ENCODE measurements at places on chromosomes 16 and 17.

DNA sequence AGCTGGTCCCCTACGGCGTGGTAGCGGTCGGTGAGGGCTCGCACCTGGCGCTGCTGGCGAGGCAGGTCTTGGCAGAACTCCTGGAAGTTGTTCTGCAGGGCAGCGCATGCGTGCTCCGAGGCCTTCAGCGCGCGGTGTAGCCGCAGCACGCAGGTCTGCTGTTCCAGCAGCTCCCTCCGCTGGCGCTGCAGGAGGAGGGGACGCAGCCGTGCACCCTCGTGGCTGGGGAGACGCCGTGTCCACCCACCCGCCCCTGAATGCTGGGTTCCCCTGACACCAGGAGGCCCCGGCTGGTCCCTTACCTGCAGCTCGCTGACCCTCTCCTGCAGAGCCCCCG lies 12.2 kb downstream of the EVPL start:
- no peak for DNase-seq

DNA sequence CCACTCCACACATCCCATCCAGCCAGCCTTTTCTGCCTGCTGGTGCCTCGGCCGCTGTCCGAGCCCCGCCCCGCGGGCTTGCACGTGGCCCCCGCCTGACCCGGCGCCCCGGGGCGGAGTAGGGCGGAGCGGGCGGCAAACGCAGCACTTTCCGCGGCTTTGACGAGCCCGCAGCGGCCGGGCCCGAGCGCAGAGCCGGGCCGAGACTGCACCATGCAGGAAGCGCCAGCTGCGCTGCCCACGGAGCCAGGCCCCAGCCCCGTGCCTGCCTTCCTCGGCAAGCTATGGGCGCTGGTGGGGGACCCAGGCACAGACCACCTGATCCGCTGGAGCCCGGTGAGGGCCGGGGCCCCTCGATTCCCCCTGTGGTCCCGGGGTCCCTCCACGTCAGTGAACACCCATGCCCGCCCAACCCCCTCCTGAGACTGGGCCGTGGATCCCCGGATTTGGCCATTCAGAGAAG lies at the start of gene HSF4:
HSF4 (plus strand) TSS at position 147 of the 463 bp plus-strand sequence; CDS start at position 214, 67 bp downstream.
- DNase-seq = peak; percentile 78

- DNase-seq = peak; percentile 46
Observed at GRCh38 chr16:81786321-81786720, 7.2 kb downstream of the PLCG2 start.

GRCh38 chr17:79669861-79670260 lies 59.0 kb upstream of the RBFOX3 start:
- no peak for DNase-seq

DNA sequence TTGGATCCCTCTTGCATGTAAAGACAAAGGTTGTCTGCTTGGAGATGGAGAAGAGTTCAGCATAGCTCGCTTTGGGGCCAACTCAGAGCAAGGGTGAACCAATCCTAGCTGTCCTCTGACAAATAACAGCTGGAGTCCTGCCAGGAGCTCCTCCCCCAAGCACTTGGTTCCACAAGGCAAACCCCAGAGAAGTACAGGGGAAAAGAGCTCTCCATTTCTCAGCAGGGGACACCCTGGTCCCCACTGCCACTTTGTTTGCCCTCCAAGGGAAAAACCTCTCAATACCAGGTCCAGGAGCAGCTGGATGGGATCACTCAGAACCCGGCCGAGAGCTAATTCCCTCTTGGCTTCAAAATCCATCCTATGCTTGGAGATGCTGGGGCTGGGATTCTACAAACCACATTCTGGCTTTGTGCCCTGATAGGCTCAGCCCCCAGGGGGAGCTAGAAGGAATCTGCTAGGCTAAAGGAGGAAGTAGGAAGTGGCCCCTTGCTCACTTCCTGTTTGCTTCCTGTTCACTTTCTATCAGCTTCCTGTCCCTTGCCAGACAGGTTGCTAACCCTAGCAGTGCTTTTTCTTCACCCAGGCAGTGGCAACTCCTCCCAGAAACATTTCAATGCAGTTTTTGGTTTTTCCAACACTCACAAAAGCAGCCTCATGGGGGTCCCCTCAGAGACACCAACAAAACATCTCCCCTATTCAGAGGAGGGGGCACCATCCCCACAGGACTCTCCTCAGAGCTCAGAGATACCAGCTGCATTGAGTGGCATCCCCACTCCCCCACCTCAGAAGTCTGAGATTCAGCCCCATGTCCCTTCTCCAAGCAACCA lies 30.7 kb downstream of the CDRT4 start:
- peak; percentile 37 for DNase-seq

DNA sequence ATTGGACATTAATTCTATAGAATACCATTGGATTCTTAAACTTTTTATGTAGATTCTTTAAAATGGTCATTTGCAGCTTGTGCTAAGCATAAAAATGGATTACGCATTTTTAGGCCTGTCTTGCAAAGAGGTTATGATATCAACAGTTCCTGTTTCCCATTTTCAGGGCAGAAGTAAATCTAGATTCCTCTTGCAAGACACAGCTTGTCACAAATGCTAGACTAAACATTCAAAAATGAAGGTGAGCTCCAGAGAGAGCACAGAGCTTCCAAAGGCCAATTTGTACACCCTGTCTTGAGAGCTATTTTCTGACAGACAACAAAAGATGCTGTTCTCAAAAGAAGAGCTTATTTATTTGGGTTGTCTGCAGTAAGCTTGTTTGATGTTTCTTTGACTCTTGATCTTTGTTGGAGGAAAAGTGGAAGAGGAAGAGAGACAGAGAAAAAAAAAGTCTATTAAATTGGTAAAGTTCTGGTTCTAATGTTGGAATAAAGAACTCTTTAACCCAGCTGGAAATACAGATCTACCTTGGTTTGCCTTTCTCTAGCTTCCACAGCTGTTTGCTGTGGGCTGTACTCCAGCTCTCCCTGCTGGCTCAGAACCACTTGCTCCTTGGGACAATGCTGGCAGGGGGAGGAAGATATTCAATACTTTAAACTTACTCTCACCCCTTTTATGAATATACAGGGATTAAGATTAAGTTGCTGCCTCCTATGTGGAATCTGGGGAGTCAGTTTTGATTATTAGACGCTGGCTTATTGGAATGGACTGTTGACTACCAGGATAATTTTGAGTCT lies 651.8 kb downstream of the CDH11 start:
- peak; percentile 17 for DNase-seq

GRCh38 chr16:64352246-64352645 lies 769.6 kb downstream of the CDH11 start:
- DNase-seq = no peak

DNA sequence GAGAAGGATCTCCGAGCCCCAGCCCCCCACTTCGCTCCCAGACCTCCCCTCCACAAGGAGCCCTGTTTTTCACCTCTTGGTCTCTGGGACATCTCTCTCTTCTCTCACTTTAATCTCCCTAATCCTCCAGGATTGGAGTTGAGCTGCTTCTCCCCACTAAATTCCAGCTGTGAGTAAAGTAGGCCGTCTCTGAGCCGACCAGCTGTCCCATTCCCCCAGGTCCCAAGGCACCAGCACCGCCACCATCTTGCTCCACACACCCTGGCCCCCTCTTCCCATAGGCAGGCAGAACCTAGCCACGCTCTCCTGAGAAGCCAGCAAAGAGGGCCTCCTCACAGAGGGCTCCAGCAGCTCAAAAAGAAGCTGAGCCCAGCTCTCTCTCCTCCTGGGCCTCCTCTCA lies 878 bp downstream of the DLG4 start:
- DNase-seq = no peak

DNA sequence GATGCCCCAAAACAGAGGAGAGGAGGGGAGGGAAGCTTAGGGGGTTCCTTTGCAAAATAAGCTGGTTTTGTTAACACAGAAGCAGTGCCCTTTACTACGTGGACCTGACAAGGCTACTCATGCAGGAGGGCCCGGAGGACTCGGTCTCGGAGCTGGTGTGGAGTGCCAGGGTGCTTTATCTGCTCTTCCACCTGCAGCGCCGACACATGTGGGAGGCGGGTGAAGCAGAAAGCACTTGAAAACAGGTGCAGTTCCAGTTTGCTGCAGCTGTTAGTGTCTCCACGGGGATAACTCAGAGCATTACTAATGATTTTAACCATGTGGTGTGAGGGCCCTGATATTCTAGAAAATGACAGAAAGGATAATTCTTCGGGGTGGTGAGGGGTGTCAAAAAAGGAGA lies 35.0 kb upstream of the MNT start:
- no peak for DNase-seq

- no peak for DNase-seq
Observed at GRCh38 chr16:12629271-12629670, 174.4 kb downstream of the CPPED1 start.

DNA sequence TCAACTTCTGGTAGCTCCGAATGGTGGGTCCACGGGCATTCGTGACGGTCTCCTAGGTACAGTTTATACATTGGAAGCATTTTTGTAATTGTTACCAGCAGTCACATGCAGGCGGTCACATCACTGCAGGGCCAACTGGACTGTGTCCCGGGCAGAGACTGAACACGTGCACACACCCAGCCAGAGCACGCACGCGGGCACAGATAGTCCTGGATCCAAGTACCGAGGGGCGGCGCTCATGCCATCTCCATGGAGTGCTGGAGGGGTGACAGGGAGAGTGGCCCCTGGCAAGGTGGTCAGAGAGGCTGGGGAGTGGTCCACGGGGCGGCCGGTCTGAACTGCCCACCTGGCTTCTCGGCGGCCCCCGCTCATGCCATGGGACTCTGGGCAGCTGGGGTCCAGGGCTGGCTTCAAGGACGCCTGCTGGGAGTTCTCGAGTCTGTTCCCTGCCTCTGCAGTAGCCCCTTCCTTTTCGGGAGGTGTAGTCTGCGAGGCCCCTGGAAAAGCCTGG lies 34.2 kb downstream of the BAIAP2 start:
- no peak for DNase-seq

DNA sequence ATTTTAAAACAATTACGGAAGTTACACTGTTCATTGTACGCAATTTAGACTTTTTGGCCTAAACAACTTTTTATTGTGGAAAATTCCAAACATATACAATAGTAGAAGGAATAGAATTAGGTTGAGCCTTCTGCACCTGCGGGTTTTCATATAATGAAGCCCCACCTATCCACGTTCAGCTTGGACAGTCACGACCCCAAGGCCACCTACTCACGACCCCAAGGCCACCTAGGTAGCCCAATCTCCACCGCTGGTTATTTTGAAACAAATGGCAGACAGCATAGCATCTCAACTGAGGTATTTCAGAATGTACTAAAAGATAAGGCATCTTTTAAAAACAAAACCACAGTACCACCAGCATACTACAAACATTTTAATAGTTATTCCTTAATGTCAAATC lies 631 bp downstream of the NLRC5 start:
- no peak for DNase-seq

- no peak for DNase-seq
Observed at GRCh38 chr16:78474762-78475161, 375.3 kb downstream of the WWOX start.

DNA sequence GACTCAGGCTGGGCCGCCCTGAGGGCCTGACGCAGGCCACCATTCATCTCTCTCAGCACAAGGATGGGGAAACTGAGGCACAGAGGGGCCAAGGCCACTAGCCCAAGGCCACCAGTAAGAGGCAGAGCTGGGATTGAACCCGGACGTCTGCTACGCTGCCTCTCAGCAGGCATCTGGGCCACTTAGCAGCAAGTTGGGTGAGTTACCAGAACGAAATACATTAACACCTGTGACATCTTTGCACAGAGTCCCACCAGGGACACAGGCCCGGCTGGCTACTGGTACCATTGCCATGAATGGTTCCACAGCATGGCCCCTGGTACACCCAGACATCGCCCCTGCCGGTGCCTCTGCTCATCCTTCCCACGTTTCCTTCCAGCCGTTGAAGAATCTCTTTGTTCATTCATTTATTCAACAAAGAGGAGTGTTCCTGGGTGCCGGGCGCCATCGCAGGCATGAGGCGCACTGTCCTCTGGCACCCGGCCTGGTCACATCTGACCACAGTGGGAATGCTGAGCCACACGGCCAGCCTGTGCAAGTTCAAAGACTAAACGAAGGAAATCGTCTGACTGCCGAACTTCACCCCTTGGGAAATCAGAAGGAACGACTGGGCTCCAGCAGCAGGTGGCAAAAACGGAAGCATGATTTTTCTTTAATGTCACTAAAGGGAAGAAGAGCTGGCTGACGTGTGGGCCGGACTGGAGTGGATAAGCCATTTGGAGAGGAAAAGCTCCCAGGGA lies 7.4 kb upstream of the ZNF469 start:
- DNase-seq = no peak

- DNase-seq = no peak
Observed at GRCh38 chr16:88065747-88066142, 114.5 kb downstream of the BANP start.

DNA sequence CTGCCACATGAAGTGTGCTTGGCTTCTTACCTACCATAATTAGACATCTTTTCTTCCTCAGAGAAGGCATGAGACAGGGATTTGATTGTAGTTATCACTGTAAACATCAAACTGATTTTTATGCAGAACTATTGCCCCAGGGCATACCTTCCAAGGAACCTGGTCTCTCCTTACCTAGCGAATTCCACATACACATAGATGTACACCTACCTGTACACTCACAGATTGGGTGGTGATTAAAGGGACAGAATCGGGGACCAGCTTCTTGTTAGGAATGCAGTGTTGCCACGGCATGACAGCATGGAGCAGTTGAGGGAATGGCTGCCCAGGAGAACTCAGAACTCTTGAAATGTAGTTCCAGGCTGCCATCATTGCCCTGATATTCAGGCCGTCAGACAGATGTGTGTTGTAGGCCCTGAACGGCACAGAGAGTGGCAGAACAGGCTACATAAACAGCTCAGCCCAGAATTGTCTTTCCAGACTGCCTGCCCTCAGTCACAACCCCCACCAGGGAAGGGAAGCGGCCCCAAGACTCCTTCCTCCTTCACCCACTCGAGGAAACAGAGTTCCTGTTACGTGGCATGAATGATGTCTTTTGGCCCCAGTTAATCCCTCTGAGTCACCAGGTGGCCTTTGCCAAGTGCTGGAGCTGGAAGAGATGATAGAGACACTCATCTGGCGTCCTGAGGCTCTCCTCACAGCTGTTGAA lies 17.8 kb upstream of the NAGLU start:
- DNase-seq = peak; percentile 96

GRCh38 chr17:80910043-80910442 lies 81.6 kb upstream of the CHMP6 start:
- DNase-seq = no peak

- DNase-seq = no peak
Observed at GRCh38 chr16:54587176-54587515, 300.6 kb upstream of the IRX3 start.

DNA sequence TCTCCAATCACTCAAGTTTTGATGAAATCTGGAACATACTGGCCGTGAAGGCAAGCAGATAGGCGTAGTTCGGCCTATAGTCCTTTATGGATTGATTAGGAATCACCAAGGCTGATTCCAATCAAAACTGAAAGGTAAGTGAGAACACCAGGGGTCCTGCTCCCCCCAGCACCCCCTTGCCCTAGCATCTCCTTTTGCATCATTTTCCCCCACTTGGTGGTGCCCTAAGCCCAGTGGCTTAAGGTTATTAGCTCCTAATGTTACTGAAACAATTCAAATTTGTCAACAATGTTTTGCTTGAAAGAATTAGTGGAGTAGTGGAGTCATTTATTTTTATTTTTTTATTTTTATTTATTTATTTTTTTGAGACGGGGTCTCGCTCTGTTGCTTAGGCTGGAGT lies 4.9 kb downstream of the SLFN14 start:
- no peak for DNase-seq
